ENCODE measurements at places on chromosomes 16 and 17.

GRCh38 chr16:1659031-1659430 lies 19.0 kb upstream of the JPT2 start:
- DNase-seq, result no peak

DNA sequence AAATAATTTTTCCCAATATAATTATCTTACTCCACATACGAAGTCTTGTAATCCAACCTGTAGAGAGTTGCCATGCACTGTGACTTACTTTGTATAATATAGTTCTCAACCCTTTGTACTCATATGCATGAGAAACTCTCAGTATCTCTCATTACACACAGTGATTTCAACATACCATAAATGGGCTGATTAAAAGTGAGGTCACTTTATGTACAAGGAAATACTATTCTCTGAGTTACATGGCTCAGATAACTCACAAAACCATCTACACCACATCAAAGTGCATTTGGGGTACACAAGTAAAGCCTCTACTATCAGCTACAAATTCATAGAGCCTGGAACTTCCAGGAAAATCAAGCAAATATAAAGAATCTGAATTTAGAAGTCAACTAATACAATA lies 27.9 kb downstream of the SLFN12 start:
- no peak for DNase-seq

GRCh38 chr16:58318391-58318790 lies 23.6 kb upstream of the PRSS54 start:
- DNase-seq, result no peak

DNA sequence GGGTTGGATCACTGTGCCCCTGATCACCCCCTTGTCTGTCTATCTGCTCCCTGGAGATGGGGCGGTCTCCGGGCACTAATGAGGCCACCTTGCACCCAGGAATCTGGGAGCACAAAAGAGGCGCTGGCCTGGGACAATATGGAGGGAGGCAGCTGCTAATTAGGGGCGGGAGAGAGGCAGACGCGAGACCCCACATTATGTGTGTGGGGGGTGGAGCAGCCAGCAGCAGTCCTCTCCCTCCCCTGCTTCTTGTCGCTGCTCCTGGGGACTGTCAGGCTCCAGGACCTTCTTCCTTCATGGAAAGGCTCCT lies 324 bp upstream of the HCRT start:
- no peak for DNase-seq

- DNase-seq, result no peak
Observed at GRCh38 chr16:49589544-49590031, 216.0 kb downstream of the C16orf78 start.

DNA sequence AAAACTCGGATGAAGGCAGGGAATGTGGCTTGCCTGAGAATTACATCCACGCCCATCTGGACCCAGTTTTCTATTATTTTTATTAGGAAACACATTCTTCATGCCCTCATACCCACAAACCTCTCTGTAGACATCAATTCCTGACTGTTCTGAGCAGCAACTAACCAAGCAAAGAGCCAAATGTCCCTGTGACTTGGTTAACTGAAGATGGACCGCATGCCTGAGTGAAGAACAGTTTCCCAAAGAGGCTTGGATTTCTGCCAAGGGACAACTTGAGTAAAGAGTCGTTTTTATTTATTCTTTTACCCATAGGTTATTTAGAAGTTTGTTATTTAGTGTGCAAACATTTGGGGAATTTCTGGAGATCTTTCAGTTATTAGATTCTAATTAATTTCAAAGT lies 259.8 kb downstream of the GRIN2A start:
- DNase-seq, result no peak

GRCh38 chr16:8912793-8913192 lies 30.6 kb downstream of the LITAFD start:
- no peak for DNase-seq

DNA sequence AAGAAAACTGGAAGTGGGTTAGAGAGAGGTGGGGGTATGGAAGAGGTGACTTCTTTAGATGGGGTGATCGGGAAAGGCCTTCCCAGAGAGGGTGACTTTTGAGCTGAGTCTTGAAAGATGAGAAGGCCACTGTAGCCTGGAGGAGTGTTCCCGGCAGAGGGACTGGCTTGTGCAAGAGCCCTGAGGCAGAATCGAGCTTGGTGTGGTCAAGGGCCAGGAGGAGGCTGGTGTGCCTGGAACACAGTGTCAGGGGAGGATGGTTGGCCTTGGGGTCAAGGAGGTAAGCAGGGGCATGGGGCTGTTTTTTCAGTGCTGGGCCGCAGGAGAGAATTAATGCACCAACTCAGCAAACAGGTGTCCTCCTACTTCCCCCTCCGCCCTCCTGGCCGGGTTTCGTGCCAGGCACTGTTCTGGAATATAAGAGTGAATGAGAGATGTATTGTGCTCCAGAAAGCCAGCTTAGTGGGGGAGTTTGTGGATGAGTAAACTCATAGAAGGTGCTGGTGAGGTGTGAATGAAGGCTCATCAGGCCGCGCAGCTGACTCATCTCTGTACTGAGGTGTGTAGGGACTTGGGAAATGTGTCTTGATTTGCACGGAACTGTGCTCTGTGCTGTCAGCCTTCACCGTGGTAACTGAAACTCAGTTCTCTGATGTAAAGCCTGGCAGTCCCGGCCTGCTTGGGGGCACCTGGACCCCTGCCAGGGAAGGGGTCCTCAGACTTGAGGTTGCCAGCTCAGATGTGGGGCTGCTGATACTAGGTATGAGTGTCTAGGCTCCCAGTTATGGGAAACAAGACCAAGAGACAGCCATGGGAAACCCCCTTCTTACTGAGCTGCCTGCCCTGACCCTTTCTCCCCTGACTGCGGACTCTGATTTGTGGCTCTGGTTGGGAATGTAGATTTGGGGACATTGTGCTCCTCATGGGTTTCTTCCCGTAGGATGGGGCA lies 15.3 kb downstream of the KSR1 start:
- peak; percentile 76 for DNase-seq

GRCh38 chr16:48963306-48963705 lies 318.3 kb downstream of the CBLN1 start:
- no peak for DNase-seq

GRCh38 chr17:40531051-40531991 lies 29.9 kb upstream of the TNS4 start:
- DNase-seq, result peak; percentile 83

DNA sequence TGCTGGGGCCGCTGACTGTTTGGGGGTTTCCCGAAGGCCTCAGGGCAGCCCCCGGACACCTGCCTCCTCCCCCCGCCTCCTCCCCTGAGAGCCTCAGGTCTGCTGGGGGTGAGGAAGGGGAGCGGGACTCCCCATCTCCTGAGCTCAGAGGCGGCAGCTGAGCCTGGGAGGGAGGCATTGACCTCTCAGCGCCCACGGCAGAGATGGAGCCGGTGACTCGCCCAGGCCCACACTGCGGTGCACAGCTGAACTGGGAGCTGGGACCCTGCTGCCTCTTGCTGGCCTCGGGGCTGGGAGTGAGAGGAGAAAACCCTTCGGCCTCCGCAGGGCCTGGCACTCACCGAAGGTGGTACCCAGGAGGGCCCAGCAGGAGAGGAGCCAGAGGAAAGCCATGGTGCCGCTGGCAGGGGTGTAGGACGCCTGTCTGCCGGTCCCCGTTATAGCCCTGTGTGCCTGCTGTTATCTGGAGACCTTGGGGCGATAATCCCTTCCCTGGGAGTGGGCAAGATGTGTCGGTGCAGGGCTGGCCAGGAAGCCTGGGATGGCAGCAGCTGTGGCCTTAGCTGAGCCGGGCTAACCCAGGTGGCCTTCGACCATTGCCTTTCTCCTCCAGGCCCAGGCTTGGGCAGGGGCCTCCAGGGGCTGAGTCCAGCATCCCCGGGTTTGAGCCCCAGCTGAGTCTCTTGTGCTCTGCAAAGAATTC lies at the start of gene CTRB2:
Gene CTRB2, minus strand, starts transcription at position 413 of the 703 bp plus-strand sequence. Its CDS starts 20 bp downstream, at position 393.
- DNase-seq, result no peak
